ENCODE measurements at places on chromosomes 6 and 20. TPM values are rescaled to one million over a fixed set of nuclear protein-coding genes. Genes with fewer than 3 reads are reported as not detected.
A peak's percentile ranks its signal among the peaks of the same experiment; 100 is the strongest.

GRCh38 chr6:33698494-33698893, 13.0 kb downstream of the UQCC2 start:
- DNase-seq, result no peak
- H3K4me1 ChIP-seq, result peaks cover 58% of the 10 kb centered on the region
- H3K4me3 ChIP-seq, result no peak overlapping the region
- peak overlapping the region; percentile 9 for H3K27ac ChIP-seq
- H3K36me3 ChIP-seq, result peaks cover 43% of the 10 kb centered on the region

- H3K27ac ChIP-seq, result no peak overlapping the region
- H3K4me1 ChIP-seq, result no peaks in the 10 kb centered on the region
- no peaks in the 10 kb centered on the region for H3K27me3 ChIP-seq
These were observed 64.6 kb downstream of the SYNE1 start for GRCh38 chr6:152572338-152573088.

Gene MACROD2
- not detected for total RNA-seq

Gene PNPLA1
- total RNA-seq, result not detected

- no peaks in the 10 kb centered on the region for H3K36me3 ChIP-seq
- H3K27ac ChIP-seq, result peak overlapping the region; percentile 59
- peak; percentile 76 for DNase-seq
- H3K4me1 ChIP-seq, result peaks cover 18% of the 10 kb centered on the region
- peaks cover 1% of the 10 kb centered on the region for H3K27me3 ChIP-seq
These were observed 36.5 kb upstream of the MLN start for GRCh38 chr6:33840048-33840926.

GRCh38 chr6:13807696-13808095, 6.7 kb downstream of the MCUR1 start:
- no peaks in the 10 kb centered on the region for H3K27me3 ChIP-seq
- peaks cover 17% of the 10 kb centered on the region for H3K4me1 ChIP-seq
- no peak for DNase-seq

Data from activated CD4-positive, alpha-beta memory T cell treated with anti-CD3 and anti-CD28 coated beads for 36 hours (primary cell).